Pancreas (tissue), 10 donors: ENCODE measurements at places on chromosomes 3 and 15.

- DNase-seq, result no peak
Observed at GRCh38 chr3:53998980-53999379, 107.3 kb upstream of the SELENOK start.

- no peak for DNase-seq
Observed at GRCh38 chr3:43892526-43892925, 201.8 kb downstream of the ABHD5 start.

GRCh38 chr3:40912461-40912860 is 286.8 kb upstream of the CTNNB1 start:
- DNase-seq, result no peak

GRCh38 chr3:103056542-103056941 is 621.7 kb downstream of the ZPLD1 start:
- no peak for DNase-seq

- DNase-seq, result no peak
Observed at GRCh38 chr15:100613208-100613607, 10.8 kb downstream of the ASB7 start.

DNA sequence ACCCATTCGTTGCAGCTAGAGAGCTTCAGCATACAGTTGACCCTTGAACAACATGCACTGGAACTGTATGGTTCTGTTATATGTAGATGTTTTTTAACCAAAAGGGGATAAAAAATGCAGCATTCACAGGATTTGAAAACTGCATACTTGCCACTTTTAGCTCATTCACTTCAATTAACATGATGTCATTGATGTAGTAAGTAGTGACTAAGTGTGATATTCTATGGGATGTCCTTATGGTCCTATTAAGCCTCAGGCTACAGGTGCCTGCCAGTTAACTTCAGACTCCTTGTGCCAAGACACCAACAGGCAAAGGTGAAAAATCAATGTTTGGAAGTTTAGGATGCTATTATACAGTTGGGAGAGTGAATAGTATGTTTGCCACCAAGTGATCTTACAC is 553.6 kb upstream of the NECTIN3 start:
- DNase-seq, result no peak

GRCh38 chr15:77481670-77482069 is 61.0 kb downstream of the HMG20A start:
- no peak for DNase-seq

DNA sequence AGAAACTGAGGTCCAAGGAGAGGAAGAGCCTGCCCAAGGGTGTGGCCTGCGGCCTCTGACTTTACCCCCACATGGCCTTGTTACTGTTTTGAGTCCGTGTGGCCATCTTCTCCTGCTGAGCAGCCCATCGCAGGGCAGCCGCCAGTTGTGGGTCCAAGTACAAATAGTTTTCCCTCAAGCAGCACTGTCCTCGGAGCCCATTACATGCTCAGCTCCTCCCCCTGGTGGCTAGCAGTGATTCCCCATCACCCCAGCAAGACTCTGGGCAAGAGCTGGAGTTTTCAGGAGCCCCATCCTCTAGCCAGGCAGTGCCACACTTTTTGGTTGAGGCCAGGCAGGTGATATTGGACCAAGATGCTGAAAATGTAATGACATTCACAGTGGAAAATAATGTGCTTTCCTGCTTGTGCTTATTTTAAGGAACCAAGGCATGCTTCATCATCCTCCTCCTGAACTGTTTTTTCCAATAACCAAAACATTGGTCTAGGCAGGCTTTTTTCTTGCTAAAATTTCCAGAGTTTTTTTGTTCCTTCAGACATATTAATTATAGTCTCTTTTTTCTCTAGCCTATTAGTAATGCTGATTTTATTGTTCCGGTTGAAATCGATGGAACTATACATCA is 23.2 kb upstream of the VILL start:
- peak; percentile 59 for DNase-seq

GRCh38 chr3:45347315-45348000 is 40.9 kb upstream of the LARS2 start:
- no peak for DNase-seq

GRCh38 chr3:34851137-34851536 is 788.2 kb upstream of the ARPP21 start:
- no peak for DNase-seq

- DNase-seq, result no peak
Observed at GRCh38 chr3:60202052-60202726, 1049.1 kb downstream of the FHIT start.

- no peak for DNase-seq
Observed at GRCh38 chr3:102181175-102181920, 253.5 kb upstream of the ZPLD1 start.

- DNase-seq, result no peak
Observed at GRCh38 chr3:74824366-74824765, 209.9 kb upstream of the CNTN3 start.

DNA sequence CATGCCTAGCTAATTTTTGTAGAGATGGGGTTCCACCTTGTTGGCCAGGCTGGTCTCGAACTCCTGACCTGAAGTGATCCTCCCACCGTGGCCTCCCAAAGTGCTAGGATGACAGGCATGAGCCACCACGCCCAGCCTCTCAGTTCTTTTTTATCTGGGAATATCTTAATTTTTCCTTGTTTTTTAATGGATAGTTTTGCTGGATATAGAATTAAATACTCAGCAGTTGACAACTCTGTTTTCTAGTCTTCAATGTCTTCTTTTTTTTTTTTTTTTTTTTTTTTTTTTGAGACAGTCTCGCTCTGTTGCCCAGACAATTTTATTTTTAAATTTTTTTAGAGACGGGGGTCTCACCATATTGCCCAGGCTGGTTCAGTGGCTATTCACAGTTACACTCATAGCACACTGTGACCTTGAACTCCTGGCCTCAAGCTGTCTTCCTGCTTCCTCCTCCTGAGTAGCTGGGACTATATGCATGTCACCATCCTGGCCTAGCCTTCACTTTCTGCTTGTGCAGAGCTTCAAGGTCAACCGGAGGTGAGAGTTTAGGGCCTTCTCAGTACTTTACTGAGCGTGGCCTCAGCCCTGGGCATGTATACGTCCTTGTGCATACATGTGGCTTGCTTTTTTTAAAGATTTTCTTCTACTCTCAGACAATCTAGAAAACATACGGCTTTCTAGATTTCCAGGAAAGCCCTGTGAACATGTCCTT is 120.5 kb downstream of the ZNF609 start:
- DNase-seq, result no peak

GRCh38 chr3:45064512-45065372 is 38.6 kb downstream of the CLEC3B start:
- no peak for DNase-seq

GRCh38 chr3:4731543-4732111 is 238.5 kb downstream of the ITPR1 start:
- no peak for DNase-seq

- no peak for DNase-seq
Observed at GRCh38 chr3:174767853-174768382, 91.2 kb upstream of the NAALADL2 start.

DNA sequence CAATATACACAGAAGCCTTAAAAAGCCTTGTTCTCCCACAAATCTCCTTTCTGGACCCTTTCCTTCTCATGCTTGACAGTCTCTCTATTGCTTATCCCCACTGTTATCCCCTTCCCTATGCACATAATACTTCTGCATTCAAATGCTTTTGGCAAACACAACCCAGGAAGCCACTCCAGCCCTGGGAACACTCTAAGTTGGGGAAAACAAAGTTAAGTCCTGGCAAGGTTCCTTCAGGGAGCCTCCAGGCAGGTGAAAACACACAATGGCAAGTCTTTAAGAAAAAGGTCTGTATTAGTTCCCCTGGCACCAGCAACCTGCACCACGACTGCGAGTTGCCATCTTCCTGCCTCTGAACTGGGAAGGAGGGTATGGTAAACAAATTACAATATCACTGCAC is 19.7 kb upstream of the GANC start:
- no peak for DNase-seq

- no peak for DNase-seq
Observed at GRCh38 chr3:116667791-116668190, 41.8 kb upstream of the TUSC7 start.

DNA sequence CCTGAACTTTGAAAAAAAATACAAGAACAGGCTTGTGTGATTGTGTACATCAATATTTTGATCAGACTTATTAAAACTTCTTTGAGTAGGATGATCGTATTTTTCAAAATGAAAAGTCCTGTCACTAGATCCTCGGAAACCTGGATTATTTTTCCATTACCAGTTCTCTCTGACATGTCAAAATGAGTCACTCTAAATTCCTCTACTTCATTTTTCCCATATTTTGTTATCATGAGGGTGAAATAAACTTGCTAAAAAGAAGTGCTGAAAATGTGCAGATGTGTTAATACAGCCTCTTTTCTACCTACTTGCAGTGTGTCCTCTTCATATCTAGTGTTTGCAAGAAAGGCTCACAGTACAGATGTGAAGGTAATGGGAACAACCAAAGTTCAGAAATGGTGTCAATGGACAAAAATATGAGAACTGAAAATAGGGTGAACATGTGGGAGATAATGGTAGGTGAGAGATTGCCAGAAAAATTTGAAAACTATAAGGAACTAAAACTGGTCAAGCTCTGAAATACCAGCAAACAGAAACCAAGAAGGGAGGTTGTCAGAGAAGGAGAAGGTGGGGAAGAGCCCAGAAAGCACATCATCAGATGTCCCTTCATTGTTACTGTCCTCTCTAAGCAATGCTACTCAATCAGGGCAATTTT is 108.2 kb downstream of the EOMES start:
- no peak for DNase-seq

GRCh38 chr15:43299884-43300283 is 30.5 kb downstream of the LCMT2 start:
- no peak for DNase-seq

DNA sequence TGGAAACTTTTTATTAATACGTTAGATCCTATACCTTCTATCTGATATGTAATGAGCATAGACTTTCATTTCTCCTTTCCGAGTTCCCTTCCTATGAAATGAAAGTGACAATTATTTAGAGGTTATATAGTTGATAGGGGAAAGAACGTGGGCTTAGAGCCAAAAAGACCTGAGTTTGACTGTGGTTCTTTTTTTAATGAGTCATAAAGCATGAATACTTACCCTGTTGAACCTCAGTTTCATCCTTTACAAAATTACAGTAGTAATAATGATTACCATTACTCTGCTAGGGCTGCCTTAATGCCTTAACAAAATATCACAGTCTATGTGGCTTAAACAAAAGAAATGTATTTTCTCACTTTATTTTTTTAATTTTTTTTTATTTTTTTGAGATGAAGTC is 75.9 kb downstream of the AGBL1 start:
- DNase-seq, result no peak

- DNase-seq, result no peak
Observed at GRCh38 chr3:132211896-132212295, 105.3 kb upstream of the ACP3 start.

- no peak for DNase-seq
Observed at GRCh38 chr15:42101861-42102260, 7.5 kb upstream of the PLA2G4D start.

DNA sequence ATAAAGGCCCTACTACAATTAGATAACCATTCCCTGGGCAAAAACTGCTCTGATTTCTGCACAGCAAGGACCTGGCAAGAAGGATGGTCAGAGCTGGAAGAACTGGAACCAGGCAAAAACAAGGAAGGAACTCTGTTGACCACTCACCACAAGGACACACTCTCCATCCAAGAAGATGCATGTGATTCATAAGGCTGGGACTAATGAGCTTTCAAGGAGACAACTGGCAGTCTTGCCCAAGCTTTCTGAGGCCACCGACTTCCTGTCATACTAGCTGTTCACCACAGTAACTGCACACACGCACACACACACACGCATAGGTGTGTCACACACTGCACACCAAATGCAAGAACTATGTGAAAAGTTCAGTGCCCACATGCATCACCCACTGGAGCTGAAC is 256.6 kb downstream of the OCA2 start:
- DNase-seq, result no peak

DNA sequence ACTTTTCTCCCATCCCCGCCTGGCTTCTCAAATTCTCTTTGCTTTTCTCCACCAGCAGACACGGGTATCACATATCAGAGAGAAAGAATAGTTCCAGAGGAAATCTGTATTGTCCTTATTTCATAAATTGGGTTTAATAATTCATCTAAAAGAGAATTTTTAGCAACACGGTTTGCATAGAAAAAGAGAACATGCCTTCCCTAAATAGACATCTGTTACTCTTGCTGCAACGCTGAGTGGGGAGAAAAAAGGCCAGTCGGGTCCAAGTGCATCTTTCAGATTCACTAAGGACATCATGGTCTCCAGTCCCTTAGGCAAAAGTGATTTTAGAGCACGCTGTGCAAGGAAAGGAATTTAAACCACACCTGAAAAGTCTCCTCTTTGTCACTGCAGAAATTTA is 201.3 kb downstream of the ABHD5 start:
- DNase-seq, result no peak

DNA sequence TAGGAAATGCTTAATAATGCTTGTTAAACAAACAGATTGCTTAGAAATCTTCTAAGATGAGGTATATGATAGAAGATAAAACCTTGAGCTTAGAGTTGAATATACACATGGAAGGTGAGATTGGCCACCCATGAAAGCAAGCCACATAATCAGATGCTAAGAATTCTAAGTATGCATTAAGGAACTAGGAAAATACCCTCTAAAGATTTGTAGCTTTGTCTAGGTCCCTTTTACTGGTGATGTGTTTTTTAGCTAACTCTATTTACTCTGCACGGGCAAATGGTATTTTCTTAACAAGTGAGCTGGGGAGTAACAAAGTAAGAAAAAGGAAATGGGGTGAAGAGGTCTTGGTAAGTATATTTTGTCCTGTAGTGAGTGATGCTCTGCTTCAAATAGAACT is 310.3 kb downstream of the OXSM start:
- DNase-seq, result no peak

- DNase-seq, result no peak
Observed at GRCh38 chr3:60801307-60801706, 449.9 kb downstream of the FHIT start.

DNA sequence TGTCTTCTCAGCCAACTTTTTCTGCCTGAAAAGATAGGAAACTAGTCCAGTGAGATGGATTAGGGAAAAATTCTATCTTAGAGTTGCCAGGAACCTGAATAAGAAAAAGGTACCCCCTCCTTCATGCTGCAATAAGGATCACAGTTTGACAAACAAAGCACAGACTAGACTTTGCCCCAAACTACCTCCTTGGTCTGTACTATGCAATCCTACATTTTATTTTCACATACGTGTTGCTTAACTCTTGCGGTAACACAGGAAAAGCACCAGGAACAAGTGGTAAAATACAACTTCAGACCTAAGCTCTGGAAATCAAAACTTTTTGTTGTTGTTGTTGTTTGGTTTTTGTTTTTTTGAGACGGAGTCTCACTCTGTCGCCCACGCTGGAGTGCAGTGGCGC is 11.3 kb upstream of the IL12A start:
- no peak for DNase-seq

GRCh38 chr15:64369078-64369607 is 12.1 kb downstream of the PCLAF start:
- DNase-seq, result no peak

- DNase-seq, result peak; percentile 66
Observed at GRCh38 chr3:129278966-129279906, 566 bp downstream of the HMCES start.

- DNase-seq, result peak; percentile 72
Observed at GRCh38 chr3:46909535-46910161, 32.1 kb downstream of the PTH1R start.

- DNase-seq, result no peak
Observed at GRCh38 chr3:184712248-184713039, 580 bp upstream of the MAGEF1 start.
